ENCODE measurements at places on chromosomes 7 and 10.

GRCh38 chr7:12130609-12131008 lies 80.5 kb upstream of the TMEM106B start:
- no peak for DNase-seq

- DNase-seq, result no peak
Measured at GRCh38 chr7:137519947-137520346, 176.4 kb upstream of the PTN start.

DNA sequence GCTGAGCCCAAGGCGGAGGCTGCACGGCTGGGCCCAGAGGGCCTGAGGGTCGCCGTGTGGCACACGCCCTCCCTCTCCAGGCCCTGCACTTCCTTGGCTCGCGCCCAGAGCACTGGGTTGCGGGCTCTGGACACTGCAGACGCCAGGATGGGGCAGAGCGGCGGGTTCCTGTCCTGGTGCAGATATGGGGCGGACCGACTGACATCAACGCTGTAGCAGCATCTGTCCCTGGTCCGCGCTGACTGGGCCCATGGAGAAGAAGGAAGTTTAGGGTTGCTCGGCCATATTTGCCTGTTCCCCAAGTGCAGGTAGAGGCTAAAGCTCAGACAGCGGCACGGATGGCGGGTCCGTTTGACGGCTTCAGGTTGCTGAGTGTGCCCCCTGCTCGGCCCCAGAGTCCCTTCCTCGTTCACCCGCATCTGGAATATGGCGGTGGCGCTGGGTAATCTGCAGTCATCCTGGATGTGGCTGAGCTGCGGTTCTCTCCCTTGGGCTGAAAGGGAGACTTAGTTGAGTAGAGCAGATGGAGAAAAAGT lies 116.1 kb downstream of the OR13A1 start:
- no peak for DNase-seq

- no peak for DNase-seq
Measured at GRCh38 chr10:48609441-48609840, 4.6 kb upstream of the ARHGAP22 start.

- no peak for DNase-seq
Measured at GRCh38 chr10:104617831-104618230, 23.3 kb upstream of the SORCS3 start.

GRCh38 chr10:20354166-20354565 lies 537.9 kb downstream of the PLXDC2 start:
- DNase-seq, result no peak

DNA sequence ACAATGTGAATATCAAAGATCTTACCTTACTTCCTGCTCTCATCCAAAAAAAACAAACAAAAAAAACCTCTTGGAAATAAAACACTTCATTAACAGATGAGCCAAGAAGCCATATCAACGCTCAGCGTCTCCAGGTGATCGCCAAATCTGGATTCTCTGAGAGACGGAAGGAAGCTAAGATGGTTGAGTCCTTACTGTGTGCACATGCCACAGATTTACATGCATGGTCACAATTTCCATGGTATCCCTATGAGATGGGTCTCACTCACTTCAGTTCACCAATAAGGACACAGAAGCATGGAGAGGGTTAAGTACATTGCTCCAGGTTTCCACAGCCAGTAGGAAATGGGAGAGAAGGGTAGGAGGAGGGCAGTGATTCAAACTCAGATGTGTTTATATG lies 1.0 kb downstream of the AOAH start:
- no peak for DNase-seq

GRCh38 chr10:96912405-96912804 lies 80.3 kb downstream of the LCOR start:
- no peak for DNase-seq
